ENCODE measurements at places on chromosomes 6 and 20.

DNA sequence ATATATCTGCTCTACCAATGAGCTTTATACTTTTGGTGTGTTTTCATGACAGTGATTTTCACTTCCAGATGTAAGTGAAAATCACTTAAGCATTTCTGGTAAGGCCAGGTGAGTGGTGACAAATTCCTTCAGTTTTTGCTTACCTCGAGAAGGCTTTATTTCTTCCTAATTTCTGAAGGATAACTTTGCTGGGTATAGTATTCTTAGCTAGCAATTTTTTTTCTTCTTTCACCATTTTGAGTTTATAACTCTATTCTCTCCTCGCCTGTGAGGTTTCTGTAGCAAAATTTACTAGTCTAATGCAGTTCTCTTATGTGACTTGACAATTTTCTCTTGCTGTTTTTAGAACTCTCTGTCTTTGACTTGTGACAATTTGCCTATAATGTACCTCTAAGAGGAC is 7.1 kb downstream of the FHL5 start:
- DNase-seq = no peak

DNA sequence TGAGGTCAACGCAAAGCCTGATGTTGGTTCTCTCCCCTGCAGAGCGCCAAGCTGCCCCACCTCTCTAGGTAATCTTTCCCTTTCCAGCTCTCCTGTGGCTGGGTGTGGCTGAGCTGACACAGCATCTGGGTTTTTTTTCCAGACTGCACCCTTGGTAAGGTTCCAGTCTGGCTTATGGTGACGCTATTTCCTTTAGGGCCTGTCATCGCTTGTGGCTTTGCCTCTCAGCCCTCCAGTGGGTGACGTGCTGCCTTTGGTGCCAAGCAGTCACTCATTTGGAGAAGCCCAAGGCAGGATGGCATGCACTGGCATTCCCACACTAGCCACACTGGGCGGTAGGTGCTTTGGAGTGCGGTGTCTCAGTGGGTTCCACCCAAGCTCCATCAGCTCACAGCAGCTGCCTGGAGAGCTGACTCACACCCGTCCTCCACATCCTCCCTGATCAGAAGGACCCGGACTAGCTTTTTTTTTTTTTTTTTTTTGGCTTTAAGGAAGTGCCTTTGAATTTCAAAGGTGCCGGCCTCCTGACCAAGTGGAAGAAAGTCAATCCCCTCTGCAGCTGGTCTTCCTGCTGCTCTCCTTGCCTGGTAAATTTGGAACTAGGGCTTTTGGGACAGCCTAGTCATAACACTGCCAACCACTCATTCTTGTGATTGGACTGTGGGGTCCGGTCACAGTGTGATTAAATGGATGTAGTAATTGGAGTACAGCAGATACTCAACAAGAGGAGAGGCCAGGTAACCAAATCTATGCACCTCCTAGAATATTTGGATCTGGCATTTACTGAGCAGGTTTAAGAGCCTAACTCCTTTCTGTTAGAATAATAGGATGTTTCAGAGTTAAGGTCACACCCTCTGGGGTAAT is 153.6 kb downstream of the CD83 start:
- no peak for DNase-seq

DNA sequence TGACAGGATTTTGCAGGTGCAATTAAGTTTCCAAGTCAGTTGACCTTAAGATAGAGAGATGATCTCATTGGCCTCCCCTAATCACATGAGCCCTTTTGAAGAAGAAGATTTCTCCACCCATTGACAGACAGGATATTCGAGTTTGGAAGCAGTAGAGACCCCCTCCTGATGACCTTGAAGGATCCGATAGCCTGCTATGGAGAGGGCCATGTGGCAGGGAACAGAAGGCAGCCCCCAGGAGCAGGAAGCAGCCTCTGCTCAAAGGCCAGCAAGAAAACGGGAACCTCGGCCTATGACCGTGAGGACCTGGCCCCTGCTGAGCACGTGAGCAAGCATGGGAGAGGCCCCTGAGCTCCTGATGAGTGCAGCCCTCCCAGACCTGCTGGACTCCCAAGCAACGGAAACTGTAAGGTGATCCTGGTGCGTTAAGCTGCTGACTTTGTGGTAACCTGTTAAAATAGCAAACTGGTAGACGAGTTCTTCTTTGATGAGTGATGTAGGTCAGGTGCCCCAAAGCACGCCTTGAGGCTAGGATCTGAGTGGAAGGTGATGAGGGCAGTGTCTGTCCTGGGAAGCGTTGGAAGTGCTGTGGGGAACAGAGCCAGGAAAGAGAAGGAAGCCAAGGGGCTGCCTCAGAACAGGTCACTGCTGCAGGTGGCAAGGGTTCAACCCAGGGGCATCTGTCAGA is 18.5 kb upstream of the TUBB2A start:
- no peak for DNase-seq

DNA sequence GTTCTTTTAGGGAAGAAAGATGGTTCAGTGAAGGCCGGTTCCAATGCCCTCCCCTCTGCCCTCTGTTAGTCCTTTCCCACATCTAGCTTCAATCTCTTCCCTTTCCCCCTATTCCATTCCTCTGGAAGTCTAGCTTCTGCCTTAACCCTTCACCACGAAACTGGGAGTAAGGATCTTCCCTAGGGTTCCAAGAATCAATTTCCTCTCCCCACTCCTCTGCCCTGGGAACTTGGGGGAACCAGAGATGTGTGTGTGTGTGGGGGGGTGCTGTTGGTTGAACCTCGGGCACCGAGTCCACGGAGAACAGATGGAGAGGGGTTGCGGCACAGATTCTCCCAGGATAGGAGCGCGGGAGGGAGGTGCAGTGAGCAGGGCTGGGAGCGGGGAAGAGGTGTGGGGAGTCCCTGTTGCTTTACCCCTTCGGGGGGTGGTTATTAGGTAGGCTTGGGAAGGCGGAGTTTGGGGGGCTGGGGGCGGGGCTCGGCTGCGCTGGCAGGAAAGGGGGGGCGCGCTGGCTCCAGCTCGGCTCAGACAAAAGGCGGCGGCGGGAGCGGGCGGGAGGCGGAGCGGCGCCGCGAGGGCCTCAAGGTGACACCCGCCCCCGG is at the start of gene TMEM151B:
TMEM151B (plus strand) TSS at position 530 of the 605 bp plus-strand sequence. CDS start 293 bp downstream, outside the sequence.
- DNase-seq = no peak

GRCh38 chr6:131979515-131980337 is 28.6 kb upstream of the CCN2 start:
- DNase-seq = no peak

DNA sequence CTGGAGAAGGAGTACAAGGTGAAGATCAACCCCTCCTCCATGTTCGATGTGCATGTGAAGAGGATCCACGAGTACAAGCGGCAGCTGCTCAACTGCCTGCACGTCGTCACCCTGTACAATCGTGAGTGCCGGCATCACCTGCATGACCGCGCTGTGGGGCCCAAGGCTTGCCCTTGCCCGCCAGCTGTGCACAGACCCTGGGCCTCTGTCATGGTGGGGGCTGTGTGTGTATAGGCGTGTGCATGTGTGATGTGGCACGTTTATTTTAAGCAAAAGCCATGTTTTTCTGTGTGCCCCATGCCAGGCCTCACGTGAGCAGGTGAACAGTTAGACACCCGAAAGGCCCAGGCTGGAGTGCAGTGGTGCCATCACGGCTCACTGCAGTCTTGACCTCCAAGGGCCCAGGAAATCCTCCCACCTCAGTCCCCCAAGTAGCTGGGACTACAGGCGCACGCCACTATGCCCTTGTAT is 36.3 kb downstream of the PYGB start:
- DNase-seq = no peak

GRCh38 chr6:95515975-95516374 is 61.4 kb upstream of the MANEA start:
- no peak for DNase-seq

GRCh38 chr6:166203003-166203640 is 35.5 kb upstream of the TBXT start:
- no peak for DNase-seq

DNA sequence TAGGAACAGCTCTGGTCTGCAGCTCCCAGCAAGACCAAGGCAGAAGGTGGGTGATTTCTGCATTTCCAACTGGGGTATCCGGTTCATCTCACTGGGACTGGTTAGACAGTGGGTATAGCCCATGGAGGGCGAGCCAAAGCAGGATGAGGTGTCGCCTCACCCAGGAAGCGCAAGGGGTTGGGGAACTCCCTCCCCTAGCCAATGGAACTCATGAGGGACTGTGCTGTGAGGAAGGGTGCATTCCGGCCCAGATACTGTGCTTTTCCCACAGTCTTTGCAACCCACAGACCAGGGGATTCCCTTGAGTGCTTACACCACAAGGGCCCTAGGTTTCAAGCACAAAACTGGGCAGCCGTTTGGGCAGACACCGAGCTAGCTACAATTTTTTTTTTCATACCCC is 21.8 kb downstream of the HDDC2 start:
- no peak for DNase-seq

DNA sequence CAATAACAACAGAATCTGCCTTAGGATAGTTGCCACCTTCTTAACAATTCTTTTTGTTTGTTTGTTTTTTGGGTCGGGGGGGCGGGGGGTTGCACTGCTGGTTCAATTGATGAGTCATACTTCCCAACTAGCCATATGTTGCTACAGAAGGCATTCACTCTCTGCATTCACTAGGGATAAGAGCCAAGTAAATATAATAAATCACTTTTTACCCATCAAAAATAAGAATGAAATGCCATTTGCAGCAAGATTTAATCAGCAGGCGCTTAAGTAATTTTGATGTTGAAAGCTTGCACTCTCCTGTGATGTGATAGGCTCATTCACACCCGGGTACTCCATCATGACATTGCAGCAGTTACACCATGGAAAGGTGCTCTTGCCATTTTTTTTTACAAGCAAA is 209.8 kb downstream of the HIVEP2 start:
- DNase-seq = no peak

- no peak for DNase-seq
Measured at GRCh38 chr6:161596807-161597520, 323.1 kb upstream of the AGPAT4 start.

- no peak for DNase-seq
Measured at GRCh38 chr20:11401988-11402387, 515.7 kb upstream of the BTBD3 start.

DNA sequence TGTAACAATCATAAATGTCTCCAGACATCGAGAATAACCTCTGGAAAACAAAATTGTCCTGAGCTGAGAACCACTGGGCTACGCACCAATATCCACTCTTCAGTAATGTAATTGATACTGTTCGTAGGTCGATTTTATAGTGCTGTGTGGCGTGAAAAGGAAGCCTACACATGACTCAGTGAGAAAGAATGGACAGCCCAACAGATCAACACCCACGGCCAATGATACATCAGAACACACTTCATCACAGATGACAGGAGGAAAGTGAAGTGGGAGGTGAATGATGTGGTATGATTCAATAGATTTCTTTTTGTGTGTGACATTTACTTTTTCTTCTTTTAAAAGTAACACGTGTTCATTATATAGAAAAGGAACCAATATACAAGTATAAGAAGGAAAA is 93.5 kb downstream of the RPS12 start:
- no peak for DNase-seq

DNA sequence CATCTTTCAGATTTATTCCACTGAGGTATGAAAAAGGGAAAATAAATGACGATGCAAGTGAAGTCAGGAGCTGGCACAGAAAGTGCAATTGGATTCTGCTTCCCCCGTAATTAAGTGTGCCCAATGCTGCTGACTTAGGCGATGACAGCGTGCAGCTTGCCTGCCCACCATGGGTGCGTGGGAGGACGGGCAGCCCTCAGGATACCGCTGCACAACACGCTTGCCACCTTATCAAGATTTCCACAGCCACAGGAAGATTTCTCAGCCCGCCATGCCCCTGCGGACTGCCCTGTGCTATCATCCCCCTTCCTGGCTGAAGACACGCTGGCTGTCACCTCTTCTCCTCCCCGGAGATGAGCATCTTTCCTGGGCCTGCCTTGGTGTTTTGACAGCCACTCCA is 103.3 kb upstream of the BACH2 start:
- DNase-seq = no peak

GRCh38 chr6:107340881-107341280 is 118.5 kb downstream of the PDSS2 start:
- no peak for DNase-seq

- DNase-seq = no peak
Measured at GRCh38 chr6:106253731-106254130, 71.8 kb downstream of the ATG5 start.

- DNase-seq = no peak
Measured at GRCh38 chr6:13375360-13375878, 47.1 kb upstream of the TBC1D7 start.

DNA sequence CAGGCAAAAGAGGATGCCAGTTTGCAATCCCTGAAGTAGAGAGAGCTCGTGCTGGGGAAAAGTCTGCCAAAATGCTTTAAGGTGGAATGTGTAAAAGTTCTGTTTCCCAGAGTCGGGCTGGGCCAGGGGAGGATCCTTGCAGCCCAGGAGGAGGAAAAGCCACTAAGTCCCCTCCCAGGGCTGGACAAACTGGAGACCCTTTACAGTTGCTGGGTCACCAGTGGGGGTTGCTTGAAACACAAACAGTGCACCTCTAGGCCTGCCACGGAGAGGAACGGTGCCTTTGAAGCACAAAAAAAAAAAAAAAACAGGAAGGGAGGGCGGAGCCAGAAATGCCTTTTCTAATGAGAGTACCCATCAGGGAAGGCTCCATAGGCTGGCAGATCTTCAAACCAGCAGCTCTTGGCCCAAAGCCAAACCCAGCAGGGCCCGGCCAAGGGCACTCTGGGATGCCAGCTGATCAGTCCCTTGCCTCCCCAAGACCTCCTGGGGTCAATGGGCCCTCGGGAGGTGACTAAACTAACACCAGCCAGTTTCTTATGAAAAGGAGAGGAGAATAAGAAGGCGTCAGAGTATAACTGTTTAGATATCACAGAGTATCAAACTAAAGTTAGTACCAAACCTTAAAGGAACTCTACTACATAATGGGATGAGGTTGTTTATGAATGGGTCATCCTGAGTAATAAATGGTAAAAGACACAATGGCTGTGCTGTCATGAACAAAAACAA is 23.7 kb downstream of the HLA-A start:
- DNase-seq = no peak

GRCh38 chr6:153056308-153056707 is 53.8 kb upstream of the MTRF1L start:
- no peak for DNase-seq

DNA sequence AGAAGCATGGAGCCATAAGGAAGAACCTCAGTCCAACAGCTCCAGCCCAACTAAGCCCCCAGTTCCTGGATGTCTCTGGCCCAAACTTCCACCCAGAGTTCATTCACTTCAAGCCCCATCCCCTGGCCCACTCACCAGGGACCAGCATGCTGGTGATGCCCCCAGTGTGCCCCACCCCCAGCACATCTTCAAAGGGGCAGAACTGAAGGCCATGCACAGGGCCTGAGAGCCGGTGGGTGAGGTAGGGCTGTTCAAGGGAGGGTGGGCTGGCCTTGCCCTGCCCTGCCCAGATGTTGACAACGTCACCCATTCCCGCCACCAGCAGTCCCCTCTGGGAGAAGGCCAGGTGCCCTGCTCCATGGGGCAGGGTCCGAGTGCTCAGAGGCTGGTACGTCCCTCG is 3.6 kb downstream of the B3GALT4 start:
- no peak for DNase-seq
